Heart left ventricle (tissue), 16 donors: ENCODE measurements at places on chromosomes 5 and 9. TPM values are rescaled to one million over a fixed set of nuclear protein-coding genes. Genes with fewer than 3 reads are reported as not detected.
A peak's percentile ranks its signal among the peaks of the same experiment; 100 is the strongest.

The ITGA1 gene
- 9.1 TPM for polyA plus RNA-seq

- no peak overlapping the region for H3K4me3 ChIP-seq
- no peak overlapping the region for H3K27ac ChIP-seq
- H3K4me1 ChIP-seq = no peaks in the 10 kb centered on the region
- no peak for DNase-seq
These were observed 20.9 kb downstream of the FOXI1 start for GRCh38 chr5:170126626-170127025.

The WDR38 gene
- polyA plus RNA-seq = 0.15 TPM

The DDX4 gene
- not detected for polyA plus RNA-seq

- H3K27me3 ChIP-seq = no peaks in the 10 kb centered on the region
- H3K4me1 ChIP-seq = peaks cover 15% of the 10 kb centered on the region
- H3K4me3 ChIP-seq = peak overlapping the region; percentile 63
These were observed 560 bp downstream of the SCAI start for GRCh38 chr9:125142560-125143376.

DNA sequence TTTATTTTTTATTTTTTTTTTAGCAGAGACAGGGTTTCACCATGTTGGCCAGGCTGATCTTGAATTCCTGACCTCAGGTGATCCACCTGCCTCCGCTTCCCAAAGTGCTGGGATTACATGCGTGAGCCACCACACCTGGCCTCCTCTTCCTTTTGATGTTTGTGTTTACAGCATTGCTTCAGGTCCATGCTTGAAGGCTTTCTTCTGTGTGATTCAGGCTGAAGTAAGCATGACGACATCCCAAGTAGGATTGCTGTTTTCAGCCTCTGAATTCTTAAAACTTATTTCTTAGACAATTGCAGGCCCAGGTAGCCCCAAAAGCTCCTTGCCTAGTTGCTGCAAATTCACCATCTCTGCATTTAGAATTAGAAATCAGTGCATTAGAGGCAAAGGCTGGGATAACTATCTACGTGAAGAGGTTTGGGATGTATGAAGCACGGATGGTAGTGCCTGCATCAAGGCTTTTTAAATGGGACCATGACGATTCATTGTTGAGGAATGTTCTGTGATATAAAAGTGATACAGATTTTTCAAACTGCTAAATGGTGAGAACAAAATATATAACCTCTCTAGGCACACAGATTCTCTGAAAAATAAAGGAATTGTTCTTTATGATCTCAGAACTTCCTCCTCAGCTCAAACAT, 3.0 kb upstream of the ETF1 start:
- DNase-seq = no peak
- H3K4me3 ChIP-seq = no peak overlapping the region
- no peak overlapping the region for H3K27ac ChIP-seq
- H3K36me3 ChIP-seq = no peaks in the 10 kb centered on the region

The FCN2 gene
- polyA plus RNA-seq = 0.22 TPM

- no peak for DNase-seq
- H3K4me1 ChIP-seq = no peaks in the 10 kb centered on the region
- peak overlapping the region; percentile 32 for H3K27ac ChIP-seq
- no peak overlapping the region for H3K4me3 ChIP-seq
- no peaks in the 10 kb centered on the region for H3K27me3 ChIP-seq
These were observed 454.6 kb downstream of the CETN3 start for GRCh38 chr5:89954916-89955315.

The SOHLH1 gene
- not detected for polyA plus RNA-seq

The SLC24A2 gene
- 0.01 TPM for polyA plus RNA-seq

DNA sequence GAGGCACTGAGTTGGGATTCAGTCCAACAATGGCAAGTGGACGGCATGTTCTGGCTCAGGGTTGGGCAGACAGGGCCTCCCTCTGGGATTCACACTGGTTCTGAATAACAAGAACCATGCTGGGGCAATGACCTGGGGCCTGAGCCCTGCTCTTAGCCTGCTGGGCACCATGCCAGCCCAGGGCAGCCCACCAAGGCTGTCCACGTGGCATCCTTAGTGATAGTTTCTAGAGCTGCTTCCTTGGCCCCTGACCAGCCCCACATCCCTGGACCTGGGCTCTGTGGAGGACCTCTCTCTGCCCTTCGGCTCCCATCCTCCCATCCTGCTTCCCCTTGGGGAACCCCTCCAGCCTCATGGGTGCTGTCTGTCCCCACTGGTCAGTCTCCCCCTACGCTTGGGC, 22.3 kb upstream of the OLFM1 start:
- H3K27me3 ChIP-seq = peaks cover 11% of the 10 kb centered on the region
- no peaks in the 10 kb centered on the region for H3K36me3 ChIP-seq
- no peak overlapping the region for H3K27ac ChIP-seq
- no peak overlapping the region for H3K4me3 ChIP-seq

The LOX gene
- polyA plus RNA-seq = 3.0 TPM

- no peaks in the 10 kb centered on the region for H3K36me3 ChIP-seq
- no peak overlapping the region for H3K4me3 ChIP-seq
- H3K27me3 ChIP-seq = no peaks in the 10 kb centered on the region
- no peak for DNase-seq
- H3K4me1 ChIP-seq = peaks cover 27% of the 10 kb centered on the region
These were observed 420.4 kb downstream of the CETN3 start for GRCh38 chr5:89988998-89989655.

- H3K4me3 ChIP-seq = no peak overlapping the region
- no peaks in the 10 kb centered on the region for H3K4me1 ChIP-seq
- H3K36me3 ChIP-seq = no peaks in the 10 kb centered on the region
- no peak overlapping the region for H3K27ac ChIP-seq
- H3K27me3 ChIP-seq = no peaks in the 10 kb centered on the region
These were observed 243.6 kb downstream of the DENND1A start for GRCh38 chr9:123686131-123686828.

The GRIA1 gene
- polyA plus RNA-seq = 0.12 TPM

The PCDHA9 gene
- not detected for polyA plus RNA-seq

DNA sequence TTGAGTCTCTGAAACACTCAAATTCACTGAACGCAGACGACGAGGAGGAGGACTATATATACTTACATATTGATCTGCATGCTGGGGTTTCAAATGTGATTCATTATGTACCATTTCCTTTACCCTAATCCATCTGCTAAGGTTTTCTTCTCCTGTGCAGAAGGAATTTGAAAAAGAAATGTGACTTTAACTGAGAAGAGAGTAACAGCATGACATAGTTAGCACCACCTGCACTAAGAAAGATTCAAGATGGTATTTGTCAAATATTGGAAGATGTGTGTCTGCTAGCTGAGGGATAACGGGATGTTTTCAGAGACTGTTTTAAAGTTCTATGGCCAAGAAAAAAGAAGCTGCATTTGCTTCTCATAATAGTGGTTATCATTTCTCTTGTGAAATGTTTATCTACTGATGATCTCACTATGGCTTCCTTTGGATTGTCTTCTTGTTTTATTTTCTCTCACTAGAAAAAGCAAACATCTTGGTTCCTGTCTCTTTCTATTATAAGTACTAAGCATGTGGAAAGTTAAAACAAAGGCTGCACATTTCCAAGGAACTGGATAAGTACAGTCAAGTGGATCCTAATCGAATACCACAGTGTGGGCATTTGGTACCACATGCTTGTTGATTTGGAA, 89.8 kb upstream of the TLE4 start:
- H3K36me3 ChIP-seq = no peaks in the 10 kb centered on the region
- H3K27me3 ChIP-seq = no peaks in the 10 kb centered on the region
- DNase-seq = no peak
- no peak overlapping the region for H3K4me3 ChIP-seq
- H3K27ac ChIP-seq = no peak overlapping the region
- no peaks in the 10 kb centered on the region for H3K4me1 ChIP-seq

DNA sequence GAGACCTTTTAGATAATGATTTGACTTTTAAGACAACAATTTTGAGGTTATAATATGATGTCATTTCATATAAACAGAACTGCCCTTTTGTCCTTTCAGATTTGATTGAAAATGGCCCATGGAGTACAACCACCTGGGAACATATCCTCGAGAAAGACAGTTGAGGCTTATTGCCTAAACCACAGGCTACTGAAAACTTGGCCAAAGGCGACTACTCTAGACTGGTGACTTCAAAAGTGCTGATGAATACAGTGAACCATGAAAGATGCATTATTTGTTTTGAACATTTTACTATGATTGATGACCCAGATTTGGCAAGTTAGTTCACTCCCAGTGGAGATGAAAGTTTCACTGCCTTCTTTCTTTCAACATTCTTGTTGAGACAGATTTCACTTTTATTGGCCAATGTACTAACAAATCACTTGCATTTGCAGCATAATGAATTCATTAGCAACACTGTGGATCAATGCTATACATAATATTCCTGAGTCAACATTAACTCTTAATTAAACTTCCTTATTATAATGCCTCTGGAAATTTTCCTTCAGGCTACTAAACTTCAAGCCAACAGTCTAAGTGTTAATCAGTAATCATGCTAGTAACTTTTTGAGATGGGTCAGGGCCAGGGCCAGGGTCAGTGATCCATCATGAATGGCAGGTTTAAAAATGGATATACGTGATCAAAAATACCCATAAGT, 480.3 kb downstream of the RAB3C start:
- H3K27me3 ChIP-seq = no peaks in the 10 kb centered on the region
- H3K27ac ChIP-seq = no peak overlapping the region
- no peak overlapping the region for H3K4me3 ChIP-seq
- DNase-seq = no peak

DNA sequence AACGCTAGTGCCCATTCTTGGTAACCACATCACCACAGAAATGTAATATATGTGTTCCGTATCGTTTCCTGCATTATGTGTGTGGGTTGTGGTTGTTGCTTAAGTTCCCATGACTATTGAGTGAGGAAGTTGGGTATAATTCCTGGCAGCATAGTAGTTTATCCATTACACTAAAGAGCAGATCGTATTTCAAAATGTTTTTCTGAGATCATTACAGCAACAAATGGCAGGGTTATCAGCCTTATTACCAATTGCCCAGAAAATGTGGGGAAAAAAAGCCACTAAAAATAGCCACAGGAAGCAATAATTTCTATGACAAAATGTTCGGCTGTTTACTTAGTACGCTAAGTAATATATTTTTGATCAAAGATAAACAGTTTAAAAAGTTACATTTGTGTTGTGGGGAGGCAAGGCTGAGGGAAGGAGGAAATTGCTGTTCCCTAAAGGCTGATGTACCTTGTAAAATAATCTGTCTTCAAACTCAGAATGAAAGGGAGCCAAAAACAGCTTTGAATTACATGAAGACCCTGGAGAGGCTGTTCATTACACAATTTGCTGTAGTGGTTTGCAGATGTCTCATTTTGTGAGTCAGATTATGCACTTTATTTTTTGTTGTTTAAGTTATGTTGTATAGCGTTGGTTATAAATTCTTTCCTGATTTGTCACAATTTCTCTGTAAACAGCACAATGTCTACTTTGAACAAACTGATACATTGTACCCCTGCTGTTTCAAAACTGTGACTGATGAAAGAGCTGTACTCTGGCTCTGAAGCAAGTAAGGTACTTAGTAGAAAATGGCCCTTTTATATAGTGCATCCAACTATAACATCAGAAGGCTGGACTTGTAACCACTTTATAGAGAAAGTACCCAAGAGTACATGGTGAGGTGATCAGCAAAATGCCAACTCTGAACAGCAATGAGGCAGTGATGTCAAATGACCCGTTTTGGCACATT, 1028.5 kb downstream of the NR2F1-AS1 start:
- no peaks in the 10 kb centered on the region for H3K27me3 ChIP-seq
- no peak for DNase-seq
- no peaks in the 10 kb centered on the region for H3K4me1 ChIP-seq
- no peak overlapping the region for H3K27ac ChIP-seq

DNA sequence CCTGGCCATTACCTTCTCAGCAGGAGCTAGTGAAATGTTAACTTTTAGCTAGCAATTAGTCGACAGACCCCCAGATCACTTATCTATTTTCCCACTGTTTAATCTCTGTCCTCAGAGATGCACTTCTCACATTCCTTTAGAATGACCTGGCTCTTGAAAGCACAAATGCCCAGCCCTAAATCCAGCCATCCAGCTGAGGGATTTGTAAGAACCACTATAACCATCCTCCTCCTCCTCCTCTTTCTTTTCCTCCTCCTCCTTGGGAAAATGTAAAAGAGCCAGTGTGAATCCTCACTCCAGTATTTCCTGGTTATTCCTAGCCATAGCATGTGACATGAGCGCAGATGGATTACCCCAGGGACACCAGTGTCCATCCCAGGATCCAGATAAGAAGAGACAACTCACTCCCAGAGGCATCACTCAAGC, 124.3 kb downstream of the ENC1 start:
- H3K4me3 ChIP-seq = no peak overlapping the region
- H3K27me3 ChIP-seq = no peaks in the 10 kb centered on the region
- H3K36me3 ChIP-seq = no peaks in the 10 kb centered on the region
- H3K27ac ChIP-seq = no peak overlapping the region
- no peak for DNase-seq
- H3K4me1 ChIP-seq = no peaks in the 10 kb centered on the region

DNA sequence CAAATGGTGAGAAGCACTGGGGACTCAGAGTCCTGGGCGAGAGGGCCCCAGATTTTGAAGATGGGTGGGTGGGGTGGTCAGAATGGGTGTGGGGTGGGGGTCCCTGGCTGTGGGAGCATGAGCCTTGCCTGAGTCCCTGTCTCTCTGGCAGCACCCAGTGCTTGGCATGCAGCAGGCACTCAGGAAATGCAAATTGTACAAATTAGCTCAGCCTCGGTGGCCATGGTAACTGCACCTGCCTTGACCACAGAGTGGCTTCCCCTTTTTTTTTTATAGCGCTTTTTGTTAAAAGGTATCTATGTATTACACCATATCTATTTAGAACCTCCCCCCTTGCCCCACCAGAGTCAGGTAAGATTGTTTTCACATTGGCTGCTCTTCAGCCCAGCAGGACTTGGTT, 19.2 kb upstream of the PITX1 start:
- H3K27ac ChIP-seq = no peak overlapping the region
- no peak for DNase-seq
- no peaks in the 10 kb centered on the region for H3K36me3 ChIP-seq
- H3K4me1 ChIP-seq = no peaks in the 10 kb centered on the region
- H3K27me3 ChIP-seq = no peaks in the 10 kb centered on the region
- no peak overlapping the region for H3K4me3 ChIP-seq

DNA sequence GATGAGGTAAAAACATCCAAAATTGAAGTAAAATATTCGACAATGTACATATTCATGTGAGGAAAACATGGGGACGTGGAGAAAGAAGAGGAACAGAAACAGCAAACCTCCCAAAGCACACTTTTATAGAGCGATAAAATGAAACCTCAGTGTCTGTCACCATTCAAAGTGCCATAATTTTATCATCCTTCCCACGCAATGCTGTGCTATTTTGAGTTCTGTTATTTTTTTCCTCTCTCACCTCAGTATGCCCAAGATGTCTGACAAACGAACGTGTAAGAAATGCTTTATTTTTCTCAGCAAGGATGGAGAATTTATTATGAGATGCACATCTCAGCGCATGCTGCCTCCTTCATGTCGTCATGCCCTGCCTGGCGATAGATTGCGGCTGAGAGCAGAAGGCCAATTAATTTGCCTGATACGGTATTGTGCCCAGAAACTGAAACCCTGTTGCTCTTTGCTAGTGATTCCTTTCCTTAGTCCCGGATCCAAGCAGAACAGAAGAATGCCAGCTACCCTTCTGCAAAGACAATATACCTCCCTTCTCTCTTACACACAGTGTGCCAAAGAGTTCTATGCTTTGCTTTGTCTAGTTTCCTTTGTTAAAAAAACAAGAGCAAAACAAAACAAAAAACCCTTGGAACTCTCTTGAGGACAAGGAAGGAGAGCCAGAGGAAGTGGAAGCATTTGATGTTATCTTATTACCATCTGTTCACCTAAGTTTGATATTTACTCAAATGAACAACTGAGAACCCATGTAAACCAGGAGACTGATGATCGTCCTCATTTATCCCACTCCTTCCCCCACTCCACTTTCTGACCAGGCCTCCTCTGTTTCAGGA, 192.4 kb downstream of the SEMA6A start:
- no peak overlapping the region for H3K27ac ChIP-seq
- H3K4me1 ChIP-seq = peaks cover 2% of the 10 kb centered on the region
- DNase-seq = no peak
